Fibroblast of lung (primary cell): ENCODE measurements at places on chromosomes 12 and 14. TPM values are rescaled to one million over a fixed set of nuclear protein-coding genes. Genes with fewer than 3 reads are reported as not detected.

The RAP1B gene
- polyA plus RNA-seq = 293 and 383 TPM in 2 replicates

The C12orf50 gene
- not detected in 2 replicates for polyA plus RNA-seq

The LALBA gene
- polyA plus RNA-seq = not detected in 2 replicates

The GCN1 gene
- 30.8 and 45.8 TPM in 2 replicates for polyA plus RNA-seq

The MDM2 gene
- 46.3 and 46.6 TPM in 2 replicates for polyA plus RNA-seq
